ENCODE measurements at places on chromosomes 1 and 21.

DNA sequence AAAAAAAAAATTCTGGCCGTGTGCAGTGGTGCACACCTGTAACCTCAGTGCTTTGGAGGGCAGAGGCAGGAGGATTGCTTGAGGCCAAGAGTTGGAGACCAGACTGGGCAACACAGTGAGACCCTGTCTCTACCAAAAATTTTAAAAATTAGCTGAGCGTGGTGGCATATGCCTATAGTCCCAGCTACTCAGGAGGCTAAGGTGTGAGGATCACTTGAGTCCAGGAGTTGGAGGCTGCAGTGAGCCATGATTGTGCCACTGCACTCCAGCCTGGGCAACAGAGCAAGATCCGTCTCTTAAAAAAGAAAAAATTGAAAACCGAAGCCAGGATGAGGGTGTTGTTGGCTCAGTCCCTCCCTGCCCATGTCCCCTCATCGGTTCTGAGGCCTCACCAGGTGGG lies 55.9 kb upstream of the PAX7 start:
- no peak for DNase-seq

DNA sequence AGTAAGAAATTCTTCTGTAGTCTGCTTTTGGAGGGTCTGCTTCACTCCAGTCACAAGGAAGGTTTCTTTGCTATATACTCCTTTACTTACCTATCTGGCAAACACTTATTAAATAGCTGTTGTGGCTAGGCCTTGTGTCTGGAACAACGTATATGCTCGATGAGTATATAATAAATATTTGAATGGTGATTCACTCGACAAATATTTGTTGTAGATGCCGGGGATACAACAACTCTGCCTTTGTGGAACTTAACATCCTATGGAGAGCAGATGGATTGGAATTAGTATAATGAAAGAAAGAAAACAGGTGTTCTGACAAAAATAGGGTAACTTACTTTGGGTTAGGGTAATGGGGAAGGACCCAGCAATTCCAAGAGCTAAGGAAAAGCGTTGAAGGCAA lies 31.1 kb downstream of the KPNA6 start:
- no peak for DNase-seq

GRCh38 chr1:58401991-58402390 lies 144.5 kb downstream of the OMA1 start:
- DNase-seq, result no peak

DNA sequence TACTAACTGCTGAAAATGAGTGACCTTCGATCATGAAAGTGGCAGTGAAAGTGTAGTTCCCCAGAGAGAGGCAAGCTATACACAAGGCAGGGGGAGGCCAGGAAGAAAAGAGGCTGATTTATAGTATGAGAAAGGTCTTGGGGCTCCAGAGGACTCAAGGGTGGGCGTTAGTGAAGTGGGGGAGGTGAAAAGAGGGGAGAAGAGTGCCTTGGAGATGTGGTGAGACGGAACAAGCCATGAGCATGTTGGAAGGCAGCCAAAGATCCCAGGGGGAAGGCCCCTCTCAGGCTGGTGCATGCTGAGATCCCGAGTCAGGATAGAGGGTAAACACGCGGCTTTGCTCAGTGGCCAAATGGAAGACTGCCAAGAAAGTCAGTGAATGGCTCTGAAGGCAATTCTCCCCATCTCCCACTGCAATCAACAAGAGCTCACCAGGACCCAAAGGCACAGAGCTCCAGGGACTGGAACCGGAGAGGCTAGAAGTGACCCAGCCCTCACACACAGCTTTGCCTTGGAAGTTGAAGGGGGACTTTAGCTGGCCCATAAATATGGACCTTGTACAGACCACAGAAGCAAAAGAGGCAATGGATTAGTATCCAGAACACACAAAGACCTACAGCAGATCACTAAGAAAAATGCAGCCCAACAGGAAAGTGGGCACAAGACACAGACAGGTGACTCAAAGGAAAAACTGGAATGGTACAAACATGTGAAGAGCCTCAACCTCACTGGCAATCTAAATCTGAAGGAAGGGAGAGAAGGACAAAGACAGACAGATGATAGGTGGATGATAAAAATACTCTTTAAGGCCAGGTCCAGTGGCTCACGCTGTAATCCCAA lies 49.6 kb downstream of the HSF2BP start:
- peak; percentile 56 for DNase-seq

- DNase-seq, result no peak
Measured at GRCh38 chr1:223337174-223337869, 26.7 kb downstream of the SUSD4 start.

GRCh38 chr1:175179837-175180590 lies 12.6 kb downstream of the KIAA0040 start:
- DNase-seq, result no peak

- no peak for DNase-seq
Measured at GRCh38 chr1:20108366-20109123, 10.8 kb downstream of the PLA2G2D start.

- DNase-seq, result no peak
Measured at GRCh38 chr1:207807326-207807689, 55.5 kb downstream of the CD46 start.

DNA sequence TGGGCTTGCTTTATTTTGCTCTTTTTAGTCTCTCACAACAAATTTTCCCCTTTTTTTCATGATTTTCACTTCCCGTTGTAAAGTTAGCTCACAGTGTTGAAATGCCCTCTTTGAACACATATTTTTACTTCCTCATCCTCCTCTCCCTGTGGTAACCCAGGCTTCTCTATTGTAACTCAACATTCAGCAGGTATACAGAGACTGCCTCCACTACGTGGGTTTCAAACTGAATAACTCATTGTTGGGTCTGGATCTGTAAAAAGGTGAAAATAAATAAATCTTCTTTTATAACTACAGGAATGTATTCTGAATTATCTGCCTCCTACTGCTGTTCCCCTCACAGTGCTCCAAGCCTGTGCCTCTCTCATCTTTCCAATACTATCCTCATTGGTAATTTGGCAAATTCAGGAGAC lies 166.4 kb downstream of the RUNX1 start:
- DNase-seq, result no peak

GRCh38 chr1:235710687-235711086 lies 61.1 kb upstream of the GNG4 start:
- no peak for DNase-seq

DNA sequence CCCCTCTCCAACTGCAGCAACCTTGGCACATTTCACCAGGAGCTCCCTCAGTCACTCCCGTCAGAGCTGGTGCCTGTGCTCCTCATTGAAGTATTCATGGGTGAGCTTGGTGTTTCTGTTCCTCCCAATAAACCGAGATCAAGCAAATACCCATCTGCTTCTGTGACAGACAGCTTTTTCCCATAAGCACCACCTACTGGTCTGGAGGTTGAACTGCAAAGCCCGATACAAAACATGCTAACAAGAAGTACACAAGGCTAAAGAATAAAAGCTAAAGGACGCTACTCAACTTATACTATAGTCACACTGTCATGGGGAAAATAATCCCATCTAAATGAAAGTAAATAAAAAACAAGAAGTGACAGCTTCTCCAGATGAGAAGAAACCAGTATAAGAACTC lies 111.9 kb upstream of the C21orf91 start:
- no peak for DNase-seq

DNA sequence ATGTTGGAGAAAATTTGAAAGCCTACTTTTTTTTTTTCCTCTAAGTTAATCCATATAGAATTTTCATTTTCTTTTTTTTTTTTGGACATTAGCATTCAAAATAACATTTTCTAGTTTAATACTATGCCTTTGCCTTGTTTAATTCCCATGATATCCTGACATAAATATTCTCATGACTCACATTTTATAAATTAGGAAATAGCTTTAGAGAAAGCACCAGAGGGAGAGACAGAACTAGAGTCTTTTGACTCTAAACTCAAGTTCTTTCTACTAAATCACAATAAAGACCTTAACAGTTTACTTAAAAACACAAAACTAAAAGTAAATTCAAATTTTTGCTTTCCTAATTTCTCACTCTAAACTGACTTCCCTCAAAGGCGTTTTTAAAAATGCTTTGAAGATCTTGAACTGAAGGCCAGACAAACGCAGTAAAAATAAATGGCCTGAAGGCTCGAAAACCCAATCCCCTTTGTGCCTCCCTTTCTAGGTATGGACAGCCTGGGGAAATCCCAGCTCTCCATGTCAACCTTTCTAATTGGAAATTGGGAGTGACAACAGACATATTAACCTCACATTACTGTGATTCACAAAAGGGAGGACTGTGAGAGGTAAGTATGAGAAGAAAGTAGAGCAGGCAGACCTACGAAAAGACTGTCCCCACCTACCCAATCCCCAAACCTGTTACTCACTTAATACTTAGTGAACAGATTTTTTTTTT lies 104.6 kb downstream of the ENAH start:
- no peak for DNase-seq

- DNase-seq, result no peak
Measured at GRCh38 chr1:221309723-221310122, 430.5 kb downstream of the HLX start.

DNA sequence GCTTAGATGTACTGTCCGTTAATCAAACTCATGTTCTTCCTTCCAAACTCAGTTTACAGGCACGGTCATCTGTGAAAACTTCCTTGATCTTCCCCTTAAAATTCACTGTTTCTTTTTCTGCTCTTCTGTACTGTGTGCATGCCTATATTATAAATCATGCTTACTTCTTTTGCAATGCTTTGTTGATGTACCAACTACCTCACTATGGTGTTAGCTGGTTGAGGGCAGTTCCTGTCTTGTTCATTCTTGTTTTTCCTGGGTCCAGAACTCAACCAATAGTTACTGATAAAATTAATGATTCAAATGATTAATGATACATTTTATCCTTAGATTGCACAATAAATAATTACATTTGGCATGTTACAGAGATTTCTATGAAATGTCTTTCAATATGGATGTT lies 163.8 kb downstream of the CHRM3 start:
- DNase-seq, result no peak

GRCh38 chr21:42569732-42570301 lies 56.2 kb downstream of the SLC37A1 start:
- DNase-seq, result no peak

DNA sequence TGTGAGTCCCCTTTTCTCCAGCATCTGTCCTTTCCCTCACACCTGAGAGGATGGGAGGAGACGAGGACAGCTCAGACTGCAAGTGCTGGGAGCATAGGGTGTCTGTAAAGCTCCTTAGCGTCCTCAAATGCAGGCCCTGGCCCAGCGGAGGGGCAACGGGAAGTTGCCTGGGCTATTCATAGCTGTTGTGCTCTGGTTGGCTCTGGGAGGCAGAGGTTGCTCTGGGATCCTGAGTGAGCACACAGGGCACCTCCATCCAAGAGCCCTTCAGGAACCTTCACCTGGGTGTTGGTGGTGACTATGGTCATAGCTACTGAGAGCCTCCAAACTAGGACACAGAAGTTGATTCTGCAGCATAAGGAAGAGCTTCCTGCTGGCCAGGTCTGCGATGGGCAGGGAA lies 2.6 kb downstream of the PADI1 start:
- DNase-seq, result no peak

- DNase-seq, result no peak
Measured at GRCh38 chr1:233513431-233513830, 100.5 kb upstream of the KCNK1 start.

- peak; percentile 11 for DNase-seq
Measured at GRCh38 chr1:6574025-6574620, 5.7 kb upstream of the ZBTB48 start.

Data from SHP77 treated with DMSO at 0.1 percent for 48 hours (cell line).